HS-27A (cell line): ENCODE measurements at places on chromosomes 2 and 18.

GRCh38 chr2:179050755-179051154 is 818 bp upstream of the CCDC141 start:
- DNase-seq: no peak

DNA sequence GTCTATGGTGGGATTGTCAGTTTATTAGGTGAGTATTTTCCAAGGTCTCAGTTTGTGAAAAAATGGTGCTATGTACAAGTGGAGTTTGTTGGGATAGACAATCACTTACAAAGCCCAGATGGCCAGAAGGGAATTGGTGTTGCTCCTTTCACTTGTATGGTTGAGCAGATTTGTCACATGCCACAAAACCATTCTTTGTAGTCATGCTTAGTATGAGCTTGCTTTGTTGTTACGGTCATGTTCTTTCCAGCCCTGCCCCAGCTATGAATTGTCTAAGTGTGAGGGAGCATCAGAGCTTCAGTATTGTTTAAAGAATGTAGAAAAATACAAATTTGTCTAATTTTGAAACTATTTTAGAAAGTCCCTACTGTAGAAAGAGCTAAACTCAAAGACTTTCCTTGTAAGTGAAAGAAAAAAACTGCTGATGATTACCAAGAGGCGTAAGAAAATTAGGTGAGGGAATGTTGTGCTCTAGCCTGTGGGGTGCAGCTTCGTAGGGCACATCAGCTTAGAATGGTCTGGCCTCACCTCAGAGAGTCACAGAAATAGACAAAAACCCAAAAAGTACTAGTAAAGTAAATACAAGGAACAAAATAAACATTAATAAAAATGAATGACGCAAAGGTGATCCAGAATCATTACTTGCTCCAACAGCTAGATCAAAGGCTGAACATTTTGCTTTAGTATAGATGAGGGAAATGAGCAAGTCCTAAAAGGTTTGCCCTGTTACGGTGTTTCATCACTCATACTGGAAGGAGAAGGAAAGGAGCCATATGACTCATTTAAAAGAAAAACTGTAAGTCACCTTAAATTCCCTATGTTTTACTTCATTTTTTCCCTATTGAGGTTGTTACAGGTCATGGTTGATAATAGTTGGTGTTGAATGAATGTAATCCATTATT is 9.2 kb downstream of the TGIF1 start:
- no peak for DNase-seq

GRCh38 chr18:32775628-32776027 is 2.8 kb upstream of the KLHL14 start:
- no peak for DNase-seq

DNA sequence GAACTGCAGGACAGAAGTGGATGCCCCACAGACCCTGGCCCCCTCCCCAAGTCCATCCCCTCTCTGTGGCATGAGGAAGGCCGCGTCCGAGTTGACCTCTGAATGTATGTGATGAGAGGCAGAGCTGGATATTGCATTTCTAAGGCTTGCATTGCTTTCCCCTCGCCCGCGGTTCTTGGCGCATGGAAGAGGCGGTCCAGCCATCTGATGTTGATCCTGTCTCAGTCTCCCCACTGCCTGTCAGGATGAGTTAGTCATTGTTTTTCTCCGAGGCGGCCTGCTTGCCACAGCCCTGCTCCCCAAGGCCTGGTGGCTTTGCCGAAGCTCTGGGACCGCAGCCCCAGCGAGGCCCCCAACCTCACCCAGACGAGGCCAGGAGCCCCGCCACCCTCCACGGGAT is 88.6 kb downstream of the SMAD7 start:
- DNase-seq: no peak

GRCh38 chr2:1954061-1954460 is 209.7 kb upstream of the PXDN start:
- DNase-seq: no peak

GRCh38 chr2:70029814-70030409 is 57.4 kb upstream of the PCBP1 start:
- no peak for DNase-seq

DNA sequence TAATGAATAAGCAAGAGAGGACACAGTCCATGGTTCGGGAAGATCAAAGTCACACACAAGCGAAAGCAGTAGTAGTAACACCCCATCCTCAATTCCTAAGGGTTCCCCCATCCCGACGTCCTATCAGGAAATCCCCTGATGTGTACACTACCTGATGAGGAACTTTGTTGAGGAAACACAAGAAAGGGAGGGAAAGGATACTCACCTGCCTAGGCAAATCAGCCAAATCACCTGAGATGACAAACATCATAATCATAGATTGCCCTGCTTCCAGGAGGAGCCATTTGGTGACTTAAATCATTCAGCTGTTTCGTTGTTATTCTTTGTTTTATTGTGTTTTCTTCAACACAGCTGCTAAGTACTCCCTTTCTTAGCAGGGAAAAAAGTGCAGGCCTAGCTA is 55.5 kb upstream of the SPOPL start:
- DNase-seq: no peak

DNA sequence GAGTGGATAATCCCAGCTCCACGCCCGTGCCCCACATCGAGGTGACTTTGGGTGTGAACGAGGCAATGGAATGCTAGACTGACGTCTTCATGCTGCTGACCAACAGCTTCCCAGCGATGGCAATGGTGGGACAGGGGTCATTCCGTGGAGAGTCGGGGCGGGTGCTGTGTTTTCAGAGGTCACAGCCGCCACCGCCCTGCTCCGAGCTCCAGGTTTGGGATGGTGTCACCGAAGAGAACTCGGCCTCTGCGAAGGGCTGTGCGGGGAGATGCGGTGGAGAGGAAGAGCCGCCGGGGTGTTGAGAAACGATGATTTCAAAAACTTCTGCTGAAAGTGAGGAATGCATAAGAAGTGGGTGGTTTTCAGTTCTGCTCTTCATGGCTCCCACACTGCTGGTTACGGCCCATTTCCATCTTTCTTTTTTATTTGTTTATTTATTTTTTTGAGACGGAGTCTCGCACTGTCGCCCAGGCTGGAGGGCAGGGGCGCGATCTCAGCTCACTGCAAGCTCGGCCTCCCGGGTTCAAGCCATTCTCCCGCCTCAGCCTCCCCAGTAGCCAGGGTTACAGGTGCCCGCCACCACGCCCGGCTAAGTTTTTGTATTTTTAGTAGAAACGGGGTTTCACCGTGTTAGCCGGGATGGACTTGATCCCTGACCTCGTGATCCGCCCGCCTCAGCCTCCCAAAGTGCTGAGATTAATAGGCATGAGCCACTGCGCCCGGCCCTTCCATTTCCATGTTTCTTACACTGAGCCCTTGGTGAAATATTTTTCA is 142.6 kb downstream of the RTP5 start:
- no peak for DNase-seq

DNA sequence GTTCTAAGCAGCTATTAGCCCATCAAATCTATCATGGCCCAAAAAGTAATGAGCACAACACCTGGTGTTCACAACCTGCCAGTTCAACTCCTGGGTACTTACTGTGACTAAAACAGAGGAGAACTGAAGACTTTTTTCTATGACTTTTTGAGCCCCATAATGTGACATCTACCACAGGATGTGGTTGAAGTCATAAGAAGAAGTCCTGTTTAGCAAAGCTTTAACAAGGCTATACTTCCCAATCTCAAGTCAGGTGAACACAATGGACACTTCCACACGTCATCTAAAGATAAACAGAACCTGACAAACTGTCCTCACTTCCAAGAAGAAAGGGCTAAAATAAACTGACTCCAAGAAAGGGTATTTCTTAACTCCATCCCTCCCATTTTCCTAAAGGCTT is 138.8 kb downstream of the ATAD2B start:
- DNase-seq: no peak

DNA sequence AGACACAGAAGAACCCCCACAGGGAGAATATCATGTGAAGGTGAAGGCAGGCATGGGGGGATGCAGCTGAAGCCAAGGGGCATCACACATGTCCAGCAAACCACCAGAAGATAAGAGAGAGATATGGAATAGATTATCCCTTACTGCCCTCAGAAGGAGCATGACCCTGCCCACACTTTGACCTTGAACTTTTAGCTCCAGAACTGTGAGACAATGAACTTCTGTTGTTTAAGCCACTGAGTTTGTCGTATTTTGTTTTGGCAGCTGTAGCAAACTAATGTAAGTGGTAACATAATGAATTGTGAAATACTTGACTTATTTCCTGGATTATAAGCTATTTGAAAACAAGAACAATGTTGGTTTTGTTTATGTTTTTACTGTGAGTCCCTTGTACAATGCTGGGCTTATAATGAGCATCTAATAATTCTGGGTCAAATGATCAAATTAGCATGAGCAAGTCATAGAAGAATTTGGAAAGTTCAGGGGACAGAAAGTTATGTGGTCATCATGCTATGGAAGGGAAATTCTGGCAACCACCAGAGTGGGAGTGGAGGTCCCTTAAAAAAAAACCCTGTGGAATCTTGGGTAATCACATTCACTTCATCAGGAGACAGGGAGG is 541.0 kb upstream of the KLHL29 start:
- DNase-seq: no peak
